CD4-positive, alpha-beta T cell treated with Interleukin-15 for 1 hour (primary cell): ENCODE measurements at places on chromosomes 16 and 17.

DNA sequence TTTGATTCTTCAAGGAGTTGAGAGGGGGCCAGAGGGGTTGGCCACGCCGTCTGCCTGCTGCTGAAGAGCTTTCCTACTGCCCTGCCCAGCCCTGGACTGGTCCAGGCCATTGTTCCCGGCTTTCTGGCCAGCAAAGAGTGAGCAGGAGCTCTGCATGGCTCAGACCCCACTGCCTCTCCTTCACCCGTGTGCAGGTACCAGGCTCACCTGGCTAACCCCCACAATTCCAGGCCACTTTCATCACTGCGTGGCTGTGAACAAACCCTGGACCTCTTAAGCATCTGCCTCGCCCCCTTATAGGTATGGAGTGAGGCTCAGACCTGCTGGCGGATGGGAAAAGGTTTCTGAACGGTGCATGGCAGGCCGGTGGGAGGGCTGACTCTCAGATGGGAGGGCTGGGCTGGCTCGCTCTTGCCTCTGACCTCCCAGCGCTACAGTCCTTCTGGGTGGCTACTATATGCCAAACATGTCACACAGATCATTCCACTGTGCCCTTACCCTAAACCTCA, 8.9 kb downstream of the ZNF319 start:
- DNase-seq = no peak

DNA sequence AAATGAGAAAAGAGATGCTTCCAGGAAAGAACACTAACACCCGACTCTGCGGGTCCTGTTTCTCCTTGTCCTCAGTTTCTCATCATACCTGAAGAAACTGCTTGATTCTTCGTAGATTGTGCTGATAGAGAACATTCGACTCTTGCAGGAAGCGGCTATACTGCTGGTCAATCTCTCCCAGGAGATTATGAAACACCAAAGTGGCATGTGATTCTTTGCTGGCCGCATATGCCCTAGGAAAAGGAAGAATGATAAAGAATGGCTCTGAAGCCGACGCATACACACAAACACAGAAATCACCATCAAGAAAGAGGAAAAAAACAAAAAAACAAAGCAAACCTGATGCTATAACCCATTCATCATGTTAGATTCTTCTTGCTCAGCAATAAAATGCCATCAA, 41.8 kb downstream of the STAT3 start:
- DNase-seq = no peak

DNA sequence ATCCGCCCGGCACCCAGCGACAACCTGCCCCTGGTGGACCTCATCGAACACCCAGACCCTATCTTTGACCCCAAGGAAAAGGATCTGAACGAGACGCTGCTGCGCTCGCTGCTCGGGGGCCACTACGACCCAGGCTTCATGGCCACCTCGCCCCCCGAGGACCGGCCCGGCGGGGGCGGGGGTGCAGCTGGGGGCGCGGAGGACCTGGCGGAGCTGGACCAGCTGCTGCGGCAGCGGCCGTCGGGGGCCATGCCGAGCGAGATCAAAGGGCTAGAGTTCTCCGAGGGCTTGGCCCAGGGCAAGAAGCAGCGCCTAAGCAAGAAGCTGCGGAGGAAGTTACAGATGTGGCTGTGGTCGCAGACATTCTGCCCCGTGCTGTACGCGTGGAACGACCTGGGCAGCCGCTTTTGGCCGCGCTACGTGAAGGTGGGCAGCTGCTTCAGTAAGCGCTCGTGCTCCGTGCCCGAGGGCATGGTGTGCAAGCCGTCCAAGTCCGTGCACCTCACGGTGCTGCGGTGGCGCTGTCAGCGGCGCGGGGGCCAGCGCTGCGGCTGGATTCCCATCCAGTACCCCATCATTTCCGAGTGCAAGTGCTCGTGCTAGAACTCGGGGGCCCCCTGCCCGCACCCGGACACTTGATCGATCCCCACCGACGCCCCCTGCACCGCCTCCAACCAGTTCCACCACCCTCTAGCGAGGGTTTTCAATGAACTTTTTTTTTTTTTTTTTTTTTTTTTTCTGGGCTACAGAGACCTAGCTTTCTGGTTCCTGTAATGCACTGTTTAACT, 1.0 kb downstream of the NOG start:
- no peak for DNase-seq

DNA sequence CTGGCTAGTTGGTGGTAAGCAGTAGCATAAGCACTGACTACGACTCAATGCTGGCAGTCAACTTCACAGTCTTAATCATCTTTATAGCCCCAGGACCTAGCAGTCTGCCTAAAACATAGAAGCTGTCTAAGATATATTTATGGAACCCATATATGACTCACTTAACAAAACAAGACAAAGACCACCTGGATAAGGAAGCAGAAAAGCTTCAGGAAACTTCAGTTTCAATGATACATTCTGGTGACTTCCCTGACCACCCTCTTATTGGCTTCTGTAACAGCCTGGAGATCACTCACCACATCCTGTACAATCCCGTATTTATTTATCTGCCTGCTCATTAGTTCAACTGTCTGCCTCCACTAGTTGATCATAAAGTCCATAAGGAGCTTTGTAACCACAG, 95.5 kb downstream of the PMP22 start:
- DNase-seq = no peak

GRCh38 chr17:74919440-74920305, 3.4 kb downstream of the USH1G start:
- DNase-seq = no peak

DNA sequence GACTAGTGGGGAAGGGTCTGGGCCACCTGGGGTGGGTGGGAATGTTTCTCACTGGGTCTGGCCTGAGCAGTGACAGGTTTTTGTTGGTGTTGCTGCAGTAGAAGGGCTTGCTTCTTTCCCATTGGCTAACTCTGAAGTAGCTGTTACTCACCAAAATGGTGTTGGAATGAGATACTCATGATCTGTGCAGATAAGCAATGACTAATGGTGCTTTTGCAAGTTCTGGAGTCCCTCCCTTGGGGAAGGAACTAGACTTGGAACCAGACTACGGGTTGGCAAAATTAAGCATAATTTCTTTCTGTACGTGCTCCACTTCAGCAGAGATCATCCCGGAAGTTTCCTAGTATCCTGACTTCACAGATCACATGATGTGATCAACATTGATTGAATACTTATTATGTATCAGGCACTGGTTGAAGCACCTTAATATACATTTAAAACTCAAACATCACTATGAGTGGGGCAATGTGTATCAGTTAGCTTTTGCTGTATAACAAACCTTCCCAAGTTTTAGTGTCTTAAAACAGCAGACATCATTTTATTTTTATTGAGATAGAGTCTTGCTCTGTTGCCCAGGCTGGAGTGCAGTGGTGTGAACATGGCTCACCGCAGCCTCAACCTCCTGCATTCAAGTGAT, 30.1 kb downstream of the CHP2 start:
- DNase-seq = no peak

DNA sequence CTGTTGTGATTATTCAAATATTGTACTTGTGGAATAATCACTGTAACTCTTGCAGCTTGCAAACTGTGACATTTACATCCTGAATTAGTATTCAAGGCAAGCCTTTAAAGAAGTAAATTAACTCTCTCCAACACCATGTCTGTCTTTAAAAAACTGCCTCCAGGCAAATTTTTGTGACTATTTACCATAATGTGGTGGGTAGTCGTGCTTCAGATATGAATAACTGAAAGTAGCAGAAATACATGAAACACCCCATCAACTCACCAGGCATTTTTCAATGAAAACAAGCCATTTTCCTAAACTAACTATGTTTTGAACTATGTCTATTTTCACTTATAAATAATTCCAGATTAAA, 217.4 kb upstream of the PSMD7 start:
- no peak for DNase-seq

DNA sequence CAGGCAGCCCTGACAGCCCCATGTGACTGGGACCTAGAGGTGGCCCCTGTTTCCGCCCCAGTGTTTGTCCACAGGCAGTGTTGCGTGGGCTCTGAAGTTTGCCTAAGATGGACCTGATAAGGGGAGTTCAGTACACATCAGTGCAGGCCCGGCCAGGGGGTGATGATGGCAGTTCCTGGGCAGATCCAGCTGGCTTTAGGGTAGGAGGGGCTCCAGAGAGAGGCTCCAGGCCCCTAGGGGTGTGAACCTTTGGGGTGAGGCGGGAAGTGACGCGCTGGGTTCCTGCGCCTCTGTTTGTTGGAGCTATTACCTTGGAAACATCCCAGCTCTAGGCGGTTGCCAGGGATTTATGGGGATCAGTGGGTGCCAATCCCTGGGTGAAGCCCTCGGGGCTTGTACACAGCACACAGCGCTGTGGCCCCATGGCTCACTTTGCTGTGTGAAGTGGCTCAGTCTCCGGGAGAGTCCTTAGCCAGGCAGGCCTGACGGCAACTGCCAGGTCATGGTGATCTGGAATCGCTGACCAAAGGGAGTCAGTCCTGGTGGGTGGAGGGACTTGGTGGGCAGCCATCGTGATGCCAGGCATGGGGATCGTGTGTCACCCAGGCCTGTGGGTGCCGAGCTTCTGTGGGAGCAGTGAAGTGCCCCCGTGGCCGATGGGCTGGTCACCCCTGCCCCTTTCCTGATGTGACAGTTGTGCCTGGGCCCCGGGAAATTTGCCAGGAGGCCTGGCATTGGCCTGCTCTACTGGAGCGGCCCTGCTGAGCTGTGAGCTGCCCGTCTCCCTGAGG, 146.1 kb downstream of the SEC14L1 start:
- no peak for DNase-seq

DNA sequence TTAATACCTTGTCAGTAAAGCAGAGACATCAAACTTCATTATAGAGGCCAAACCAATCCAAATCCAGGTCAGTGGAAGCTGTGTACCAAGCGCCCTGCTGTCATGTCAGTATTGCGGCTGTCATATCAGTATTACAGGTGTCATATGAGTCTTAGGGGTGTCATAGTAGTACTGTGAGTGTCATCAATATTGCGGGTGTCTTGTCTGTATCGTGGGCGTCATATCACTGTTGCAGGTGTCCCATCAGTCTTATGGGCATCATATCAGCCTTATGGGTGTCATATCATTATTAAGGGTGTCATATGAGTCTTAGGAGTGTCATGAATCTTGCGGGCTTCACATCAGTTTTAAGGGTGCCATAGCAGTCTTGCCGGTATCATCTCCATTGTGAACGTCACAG, 6.0 kb upstream of the PRDM7 start:
- no peak for DNase-seq
